Adrenal gland (tissue), 19 donors: ENCODE measurements at places on chromosomes 5 and 9. TPM values are rescaled to one million over a fixed set of nuclear protein-coding genes. Genes with fewer than 3 reads are reported as not detected.

The ENHO gene
- total RNA-seq = not detected

The DIPK1B gene
- total RNA-seq = 2.9 TPM

The MYOT gene
- 0.65 TPM for total RNA-seq

The ARRDC1 gene
- 23.1 TPM for total RNA-seq

The SV2C gene
- 0.19 TPM for total RNA-seq

DNA sequence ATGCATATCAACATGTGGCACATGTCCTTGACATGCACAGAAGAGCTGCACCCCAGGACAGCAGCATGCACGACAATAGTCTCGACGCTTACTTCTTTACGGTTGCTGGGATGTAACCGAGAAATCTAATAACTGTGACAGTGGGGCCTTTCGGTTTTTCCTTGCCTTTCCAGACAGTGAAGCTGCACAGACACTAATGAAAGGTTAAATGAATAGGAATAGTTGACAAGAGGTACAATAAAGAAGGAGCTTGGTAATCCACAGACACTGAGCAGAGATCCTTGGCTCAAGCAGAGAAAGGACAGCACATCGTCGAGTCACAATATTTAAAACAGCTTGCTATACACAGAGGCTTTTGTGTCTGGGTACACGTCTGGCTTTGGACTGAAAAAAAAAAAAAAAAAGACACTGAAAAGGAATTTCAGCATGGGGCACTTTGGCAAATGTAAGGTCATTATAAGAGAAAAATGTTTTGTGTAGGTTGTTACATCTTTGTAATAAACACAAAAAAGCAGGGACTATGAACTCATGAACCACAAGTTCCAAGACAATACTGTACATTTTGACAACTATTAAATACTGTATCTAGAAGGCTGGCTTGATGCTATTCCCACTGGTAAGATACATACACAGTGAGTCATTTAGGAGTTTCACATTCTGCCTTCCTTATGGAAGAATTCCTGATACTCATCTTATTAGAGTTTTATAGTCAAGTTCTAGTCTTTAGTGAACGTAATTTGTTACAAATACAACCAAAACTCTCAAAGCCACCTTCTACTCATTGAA, 5.6 kb downstream of the BNC2 start:
- no peak for DNase-seq

DNA sequence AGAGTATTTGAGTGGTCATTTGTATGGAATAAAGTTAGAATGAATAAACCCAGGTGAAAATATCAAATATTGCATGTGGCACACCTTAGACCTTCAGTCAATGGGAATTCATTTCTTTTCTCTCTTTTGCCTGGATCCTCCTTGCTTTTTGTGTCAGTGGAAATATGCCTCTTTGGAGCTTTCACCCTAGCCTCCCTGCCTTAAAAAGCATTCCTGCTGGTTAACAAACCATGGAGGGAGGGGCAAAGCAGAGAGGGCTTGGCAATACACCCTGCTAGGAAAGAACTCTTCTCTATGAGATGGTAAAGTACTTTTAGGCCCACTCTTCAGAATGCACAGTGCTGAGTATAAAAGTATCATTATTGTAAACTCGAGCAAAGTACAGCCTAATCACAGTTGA, 383.7 kb downstream of the DMAC1 start:
- DNase-seq = no peak

DNA sequence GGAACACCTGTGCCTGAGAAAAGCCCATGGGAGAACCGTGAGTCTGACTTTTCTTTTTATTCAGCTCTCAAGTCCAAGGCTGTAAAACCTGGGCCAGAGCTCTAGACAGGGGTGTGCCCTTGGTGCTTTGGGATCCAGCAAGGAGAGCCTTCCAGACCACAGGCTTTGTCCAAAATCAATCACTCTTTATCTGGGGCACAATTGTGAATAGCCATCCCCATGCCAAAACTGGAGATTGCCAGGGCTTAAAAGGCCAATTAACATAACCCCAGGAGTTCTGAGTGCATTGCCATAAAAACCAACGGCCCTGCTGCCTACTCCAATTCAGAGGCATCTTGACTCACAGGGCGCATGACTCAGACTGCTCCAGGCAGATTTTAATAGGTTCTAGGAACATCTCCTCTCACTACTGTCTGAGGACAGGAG, 391.8 kb downstream of the ARHGEF28 start:
- no peak for DNase-seq

DNA sequence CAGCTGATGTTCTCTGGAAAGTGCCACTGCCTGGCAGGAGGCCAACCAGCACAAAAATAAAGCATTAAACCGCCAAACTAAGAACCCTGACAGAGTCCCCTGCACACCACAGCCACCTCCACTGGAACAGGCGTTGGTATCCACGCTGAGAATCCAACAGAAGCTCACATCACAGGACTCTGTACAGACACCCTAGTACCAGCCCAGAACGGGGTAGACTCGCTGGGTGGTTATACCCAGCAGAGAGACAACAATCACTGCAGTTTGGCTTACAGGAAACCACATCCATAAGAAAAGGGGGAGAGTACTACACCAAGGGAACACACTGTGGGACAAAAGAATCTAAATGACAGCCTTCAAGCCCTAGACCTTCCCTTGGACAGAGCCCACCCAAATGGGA, 15.0 kb upstream of the POU5F2 start:
- DNase-seq = no peak
